ENCODE measurements at places on chromosomes 5 and 9. TPM values are rescaled to one million over a fixed set of nuclear protein-coding genes. Genes with fewer than 3 reads are reported as not detected.

The CYSRT1 gene
- 0.64 TPM for total RNA-seq

The PCDHA11 gene
- total RNA-seq = under 0.01 TPM

The TAS2R1 gene
- total RNA-seq = 0.32 TPM

The GPX3 gene
- 3.9 TPM for total RNA-seq

The TSSK1B gene
- total RNA-seq = 0.64 TPM

The FAM81B gene
- total RNA-seq = not detected

The COQ4 gene
- 22.0 TPM for total RNA-seq

The SNCB gene
- total RNA-seq = not detected

The SMAD5 gene
- 85.1 TPM for total RNA-seq

The RIC1 gene
- 71.2 TPM for total RNA-seq

The CLIC3 gene
- 43.2 TPM for total RNA-seq

The SOHLH1 gene
- total RNA-seq = not detected

The CAMK4 gene
- 3.2 TPM for total RNA-seq

The LPAR1 gene
- 54.4 TPM for total RNA-seq

DNA sequence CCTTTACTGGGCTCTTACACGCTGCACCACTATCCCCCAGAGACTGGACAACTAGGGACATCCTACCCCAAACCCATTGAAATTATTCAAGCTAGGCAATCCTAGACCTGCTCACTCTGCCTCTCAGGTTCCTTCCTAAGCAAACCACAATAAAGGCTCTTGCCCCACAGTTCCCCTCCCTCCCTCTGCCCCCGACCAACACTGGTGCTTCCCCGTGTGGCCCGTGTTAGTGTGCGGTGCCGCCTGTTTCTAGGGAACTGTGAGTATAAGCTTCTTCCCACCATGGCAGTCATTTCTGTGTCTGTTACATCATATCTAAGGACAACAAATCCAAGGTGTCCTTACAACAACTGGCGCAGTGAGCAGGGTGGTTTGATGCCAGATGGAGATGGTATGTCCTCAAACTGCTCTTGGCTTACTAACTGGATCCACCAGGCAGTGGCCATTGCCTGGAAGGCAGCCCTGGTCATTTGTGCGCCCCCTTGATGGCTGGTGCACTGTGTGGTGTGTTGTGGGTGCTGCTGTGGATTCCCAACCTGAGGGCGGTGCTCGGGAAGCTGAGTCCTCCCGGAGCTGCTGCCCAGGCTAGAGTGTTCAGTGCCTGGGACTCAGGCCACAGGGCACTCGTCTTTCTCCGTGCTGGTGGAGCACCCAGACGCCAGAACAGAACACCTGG is 8.4 kb upstream of the MXD3 start:
- no peak for DNase-seq

- no peak for DNase-seq
Measured at GRCh38 chr5:155069961-155070360, 56.4 kb downstream of the KIF4B start.

DNA sequence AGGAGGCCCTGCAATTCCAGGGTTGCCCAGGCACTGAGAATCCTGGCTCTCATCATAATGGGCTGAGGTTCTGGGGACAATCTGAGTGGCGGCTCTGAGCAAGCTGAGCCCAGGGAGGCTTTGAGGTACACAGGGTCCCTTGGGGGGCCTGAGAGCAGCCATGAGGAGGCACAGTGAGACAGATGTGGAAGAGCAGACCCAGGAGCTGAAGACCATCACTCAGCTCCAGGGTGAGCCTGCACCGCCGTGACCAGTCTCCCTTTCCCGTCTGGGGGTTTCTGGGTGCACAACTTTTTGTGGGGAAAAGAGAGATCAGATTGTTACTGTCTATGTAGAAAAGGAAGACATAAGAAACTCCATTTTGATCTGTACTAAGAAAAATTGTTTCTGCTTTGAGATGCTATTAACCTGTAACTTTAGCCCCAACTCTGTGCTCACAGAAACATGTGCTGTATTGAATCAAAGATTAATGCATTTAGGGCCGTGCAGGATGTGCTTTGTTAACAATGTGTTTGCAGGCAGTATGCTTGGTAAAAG is at the start of gene CCDC183:
Gene CCDC183 (plus strand): TSS at position 101 of the 537 bp plus-strand sequence. CDS start 60 bp downstream, at position 161.
- DNase-seq = no peak

DNA sequence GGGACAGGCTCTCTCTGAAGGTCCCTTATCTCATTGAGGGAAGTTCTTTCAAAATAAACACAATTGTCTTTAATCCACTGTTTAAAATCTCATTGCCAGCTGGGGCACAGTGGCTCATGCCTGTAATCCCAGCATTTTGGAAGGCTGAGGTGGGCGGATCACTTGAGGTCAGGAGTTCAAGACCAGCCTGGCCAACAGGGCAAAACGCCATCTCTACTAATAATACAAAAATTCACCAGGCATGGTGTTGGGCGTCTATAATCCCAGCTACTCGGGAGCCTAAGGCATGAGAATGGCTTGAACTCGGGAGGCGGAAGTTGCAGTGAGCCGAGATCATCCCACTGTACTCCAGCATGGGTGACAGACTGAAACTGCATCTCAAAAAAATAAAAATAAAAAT is 8.3 kb upstream of the NDFIP1 start:
- no peak for DNase-seq

GRCh38 chr9:71760901-71761300 is 7.4 kb downstream of the CEMIP2 start:
- DNase-seq = no peak

- peak; percentile 69 for DNase-seq
Measured at GRCh38 chr9:35903049-35903448, 3.0 kb upstream of the HRCT1 start.

DNA sequence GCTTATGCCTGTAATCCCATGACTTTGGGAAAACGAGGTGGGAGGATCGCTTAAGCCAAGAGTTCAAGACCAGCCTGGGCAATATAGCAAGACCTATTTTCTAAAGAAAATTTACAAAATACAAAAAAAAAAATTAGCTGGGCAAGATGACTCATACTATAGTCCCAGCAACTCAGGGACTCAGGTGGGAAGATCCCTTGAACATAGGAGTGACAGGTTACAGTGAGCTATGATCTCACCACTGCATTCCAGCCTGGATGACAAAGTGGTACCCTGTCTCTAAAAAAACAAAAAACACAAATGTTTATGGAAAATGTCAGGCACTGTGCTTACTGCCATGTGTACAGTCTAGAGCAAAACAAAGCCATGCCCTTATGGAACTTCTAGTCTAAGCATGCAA is 823.3 kb upstream of the DMAC1 start:
- no peak for DNase-seq

- DNase-seq = no peak
Measured at GRCh38 chr5:63128018-63128417, 549.4 kb downstream of the LRRC70 start.

- no peak for DNase-seq
Measured at GRCh38 chr5:139196296-139196956, 1.7 kb downstream of the SIL1 start.

GRCh38 chr5:169423580-169424278 is 122.8 kb upstream of the SLIT3 start:
- DNase-seq = no peak

- DNase-seq = no peak
Measured at GRCh38 chr5:143237664-143238063, 165.8 kb downstream of the NR3C1 start.

DNA sequence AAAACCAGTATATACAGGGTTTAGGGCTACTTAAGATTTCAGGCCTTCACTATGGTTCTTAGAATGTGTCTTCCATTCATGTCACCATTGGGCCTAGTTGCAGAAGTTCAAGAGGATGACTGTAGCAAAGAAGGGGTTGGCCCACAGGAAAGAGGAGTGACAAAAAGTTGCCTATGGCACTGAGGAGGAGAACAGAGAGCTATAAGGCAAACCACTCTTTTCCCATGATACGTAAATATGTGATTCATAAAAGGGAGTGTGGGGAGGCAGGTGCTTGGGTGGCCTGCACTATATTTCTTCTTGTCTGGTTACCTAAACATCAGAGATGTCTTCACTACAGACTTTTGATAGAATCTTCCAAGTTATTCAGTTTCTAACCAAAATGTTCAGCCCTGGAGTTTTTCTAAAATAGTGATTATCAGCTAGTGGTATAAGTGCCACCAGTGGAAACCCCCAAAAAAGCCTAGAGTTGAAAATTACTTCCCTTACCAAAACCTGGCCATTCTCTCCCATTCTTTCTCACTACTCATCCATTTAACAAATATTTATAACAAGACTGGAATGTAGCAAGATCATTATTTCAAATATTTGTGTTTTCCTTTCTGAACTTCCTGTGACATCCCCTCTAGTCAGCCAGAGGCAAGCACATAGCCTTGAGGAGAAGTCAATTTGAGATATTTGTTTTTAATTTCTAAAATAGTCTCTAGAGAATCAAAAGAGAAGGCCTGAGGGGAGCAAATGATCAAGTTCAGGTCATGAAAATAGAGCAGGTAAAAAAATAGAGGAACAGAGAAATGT is 367.4 kb downstream of the EFNA5 start:
- DNase-seq = no peak

GRCh38 chr9:74846766-74847165 is 41.0 kb downstream of the TRPM6 start:
- DNase-seq = peak; percentile 10

GRCh38 chr5:155017610-155018009 is 4.1 kb downstream of the KIF4B start:
- DNase-seq = no peak

GRCh38 chr5:134374232-134374631 is 2.9 kb downstream of the UBE2B start:
- no peak for DNase-seq

GRCh38 chr9:86732514-86733171 is 214.7 kb downstream of the GAS1 start:
- DNase-seq = peak; percentile 71

GRCh38 chr5:124182133-124182532 is 564.3 kb downstream of the ZNF608 start:
- DNase-seq = no peak

- DNase-seq = peak; percentile 76
Measured at GRCh38 chr5:38382898-38383297, 124.5 kb downstream of the EGFLAM start.

DNA sequence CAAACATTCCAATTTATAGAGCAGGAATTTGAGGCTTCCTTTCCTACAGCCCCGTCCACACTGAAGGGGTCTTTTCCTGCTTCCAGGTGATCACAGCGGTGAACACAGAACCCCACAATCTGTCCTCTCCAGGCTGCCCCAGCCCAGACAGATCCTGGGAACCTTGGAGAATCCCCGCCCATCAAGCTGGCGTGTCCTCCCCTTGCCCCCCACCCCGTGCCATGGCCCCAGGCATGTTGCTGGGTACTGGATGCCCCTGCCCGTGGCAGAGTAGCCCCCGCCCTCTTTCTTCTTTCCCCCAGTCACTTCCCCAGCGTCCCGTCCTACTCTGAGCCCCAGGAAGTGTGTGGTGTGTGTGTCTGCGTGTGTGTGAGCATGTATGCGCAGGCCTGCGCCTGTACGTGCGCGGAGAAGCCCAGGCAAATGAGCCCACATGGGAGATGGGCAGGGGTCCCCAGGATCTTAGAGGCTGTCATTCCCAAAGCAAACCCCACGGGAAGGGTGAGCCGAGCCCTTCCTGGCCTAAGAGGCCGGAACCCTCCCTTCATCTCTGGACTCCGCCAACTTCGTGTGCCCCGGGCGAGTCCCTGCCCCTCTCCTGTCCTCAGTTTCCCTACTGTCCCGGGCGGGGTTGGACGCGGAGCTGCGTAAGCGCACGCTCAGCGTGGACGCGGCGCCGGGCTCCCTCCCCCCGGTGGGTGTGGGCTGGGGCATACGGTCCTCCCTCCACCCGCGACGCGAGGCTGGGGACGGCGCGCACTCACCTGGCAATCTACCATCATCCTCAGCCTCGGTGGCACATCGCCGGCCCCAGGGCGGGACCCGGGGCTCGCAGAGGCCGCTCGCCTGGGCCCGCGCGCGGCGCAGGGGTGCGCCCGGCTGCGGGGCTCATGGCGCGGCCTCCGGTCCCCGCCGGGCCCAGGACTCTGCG is 15.2 kb downstream of the GBGT1 start:
- DNase-seq = no peak

- no peak for DNase-seq
Measured at GRCh38 chr5:1270933-1271914, 23.6 kb downstream of the TERT start.

DNA sequence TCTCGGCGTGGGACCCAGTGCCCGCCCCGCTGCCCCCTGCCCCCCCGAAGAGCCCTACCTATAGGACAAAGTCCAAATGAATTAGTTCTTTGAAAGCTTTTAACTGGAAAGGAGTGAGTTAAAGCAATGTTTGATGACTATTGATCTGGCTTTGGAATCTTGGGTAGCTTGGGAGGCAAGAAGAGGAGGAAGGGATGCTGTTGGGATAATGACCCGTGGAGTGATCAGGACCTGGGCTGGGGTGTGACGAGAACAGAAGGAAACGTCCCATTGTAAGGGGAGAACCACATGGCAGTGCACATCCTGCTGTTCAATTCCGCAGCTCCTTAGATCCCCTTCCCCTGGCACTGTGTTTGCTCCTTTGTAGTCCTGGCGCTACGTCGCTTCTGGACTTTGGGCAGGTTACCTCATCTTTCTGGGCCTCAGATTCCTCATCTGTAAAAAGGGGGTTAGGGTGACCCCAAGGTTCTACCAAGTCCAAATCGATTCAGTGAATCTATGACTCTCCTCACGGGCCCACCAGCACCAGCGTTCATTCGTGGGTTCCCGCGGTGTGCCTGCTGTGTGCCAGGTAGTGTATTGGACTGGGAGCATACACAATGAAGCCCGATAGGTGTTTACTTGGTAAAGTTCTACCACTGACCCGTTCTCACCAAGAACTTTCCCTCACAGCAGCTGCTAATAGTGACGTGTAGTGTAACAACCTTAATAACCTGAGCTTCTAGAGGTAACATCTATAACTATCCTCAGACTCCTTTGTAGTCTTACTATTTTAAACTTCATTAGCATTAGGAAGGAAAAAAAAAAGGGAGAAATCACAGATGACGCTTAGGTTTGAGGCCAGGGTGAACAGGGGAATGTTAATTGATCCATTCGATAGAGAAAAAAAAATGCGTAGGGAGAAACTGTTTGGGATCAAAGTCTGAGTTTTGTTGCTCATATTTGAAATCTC is 1.1 kb upstream of the NADK2 start:
- DNase-seq = no peak

DNA sequence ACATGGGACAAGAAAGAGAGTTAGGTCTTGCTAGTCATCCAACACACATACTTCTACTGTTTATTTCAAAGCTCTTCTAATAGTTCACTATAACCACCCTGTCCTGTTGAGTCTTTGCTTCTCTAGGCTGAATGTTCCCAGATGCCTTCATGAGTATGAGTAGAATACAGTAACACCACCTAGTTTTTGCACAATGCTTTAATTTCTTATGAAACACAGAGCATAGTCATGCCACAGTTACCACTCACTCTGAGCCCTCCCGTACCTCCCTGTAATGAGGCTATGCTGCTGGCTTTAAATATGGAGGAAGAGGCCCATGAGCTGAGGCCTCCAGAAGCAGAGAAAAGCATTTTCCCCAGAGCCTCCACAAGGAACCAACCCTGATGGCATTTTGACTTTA is 75.0 kb upstream of the SLC1A3 start:
- no peak for DNase-seq

- no peak for DNase-seq
Measured at GRCh38 chr9:19379283-19379682, 753 bp downstream of the RPS6 start.

Measured in fibroblast of villous mesenchyme (primary cell).